ENCODE measurements at places on chromosomes 11 and 22.
A peak's percentile ranks its signal among the peaks of the same experiment; 100 is the strongest.

DNA sequence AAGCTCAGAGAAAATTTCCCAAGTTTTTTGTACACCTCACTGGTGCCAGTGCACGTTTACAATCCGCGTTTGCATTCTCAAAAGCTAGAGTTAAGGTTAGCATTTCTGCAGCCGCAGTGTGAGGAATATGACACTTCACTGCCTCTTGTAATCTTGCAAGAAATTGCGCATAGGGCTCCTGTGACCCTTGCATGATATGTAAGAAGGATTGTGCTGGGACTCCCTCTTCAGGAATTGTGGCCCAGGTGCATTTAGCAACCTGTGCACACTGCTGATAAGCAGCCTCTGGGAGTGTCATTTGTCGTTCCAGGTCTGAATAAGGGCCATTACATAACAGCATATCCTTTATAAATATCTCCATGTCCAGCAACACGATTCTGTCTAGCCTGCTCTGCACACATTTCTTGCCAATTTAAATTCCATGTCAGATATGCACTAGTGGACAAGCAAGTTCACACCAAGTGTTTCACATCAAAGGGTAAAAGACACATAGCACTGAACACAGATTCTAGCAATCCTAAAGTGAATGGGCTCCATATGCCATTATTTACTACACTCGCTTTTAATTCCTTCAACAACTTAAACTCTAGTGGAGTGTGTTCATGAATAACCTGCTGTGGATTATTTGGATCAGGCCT, 69.2 kb upstream of the INCENP start:
- peak; percentile 38 for DNase-seq

DNA sequence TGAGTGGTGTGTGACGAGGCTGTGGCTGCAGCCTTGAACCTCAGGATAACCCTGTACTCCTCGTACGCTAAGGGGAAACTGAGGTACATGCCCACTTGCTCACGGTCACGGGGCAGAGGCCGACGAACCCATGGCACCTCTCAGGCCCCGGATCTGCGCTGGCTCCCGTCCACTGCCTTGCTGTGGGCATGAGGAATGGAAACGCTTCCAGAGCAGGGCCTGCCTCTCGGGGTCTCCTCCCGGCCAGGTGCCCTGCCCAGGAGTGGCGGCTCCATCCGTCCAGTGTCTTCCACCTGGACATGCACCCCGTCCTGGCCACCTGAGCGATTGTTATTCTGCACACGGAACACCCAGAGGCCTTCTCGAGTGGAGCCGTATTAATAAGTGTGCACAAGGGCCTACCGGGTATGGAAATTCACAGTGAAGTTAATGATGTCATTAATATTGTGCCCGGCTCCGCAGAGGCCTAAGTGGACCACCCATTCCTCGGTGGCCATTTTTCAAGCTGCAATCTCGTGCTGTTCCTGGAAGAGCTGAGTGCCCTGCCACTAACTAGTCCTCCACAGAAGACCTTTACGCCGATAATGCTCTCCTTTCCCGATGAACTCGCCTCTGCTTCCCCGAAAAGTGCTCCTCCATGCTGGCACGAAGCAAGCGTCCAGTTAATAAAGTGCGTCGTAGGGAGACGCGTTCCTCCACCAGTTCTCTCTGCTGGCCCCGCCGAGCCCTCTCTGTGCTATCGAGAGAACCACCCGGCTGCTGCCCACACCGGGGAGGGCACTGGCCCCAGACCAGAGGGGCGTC, 927.9 kb downstream of the BRD1 start:
- DNase-seq, result peak; percentile 8

GRCh38 chr11:41675205-41675604, 215.8 kb upstream of the LRRC4C start:
- DNase-seq, result no peak

GRCh38 chr22:18905540-18906409, at the start of gene DGCR6:
Gene DGCR6 (plus strand): TSS chr22:18906320. CDS start chr22:18906375, 55 bp downstream.
- DNase-seq, result no peak

DNA sequence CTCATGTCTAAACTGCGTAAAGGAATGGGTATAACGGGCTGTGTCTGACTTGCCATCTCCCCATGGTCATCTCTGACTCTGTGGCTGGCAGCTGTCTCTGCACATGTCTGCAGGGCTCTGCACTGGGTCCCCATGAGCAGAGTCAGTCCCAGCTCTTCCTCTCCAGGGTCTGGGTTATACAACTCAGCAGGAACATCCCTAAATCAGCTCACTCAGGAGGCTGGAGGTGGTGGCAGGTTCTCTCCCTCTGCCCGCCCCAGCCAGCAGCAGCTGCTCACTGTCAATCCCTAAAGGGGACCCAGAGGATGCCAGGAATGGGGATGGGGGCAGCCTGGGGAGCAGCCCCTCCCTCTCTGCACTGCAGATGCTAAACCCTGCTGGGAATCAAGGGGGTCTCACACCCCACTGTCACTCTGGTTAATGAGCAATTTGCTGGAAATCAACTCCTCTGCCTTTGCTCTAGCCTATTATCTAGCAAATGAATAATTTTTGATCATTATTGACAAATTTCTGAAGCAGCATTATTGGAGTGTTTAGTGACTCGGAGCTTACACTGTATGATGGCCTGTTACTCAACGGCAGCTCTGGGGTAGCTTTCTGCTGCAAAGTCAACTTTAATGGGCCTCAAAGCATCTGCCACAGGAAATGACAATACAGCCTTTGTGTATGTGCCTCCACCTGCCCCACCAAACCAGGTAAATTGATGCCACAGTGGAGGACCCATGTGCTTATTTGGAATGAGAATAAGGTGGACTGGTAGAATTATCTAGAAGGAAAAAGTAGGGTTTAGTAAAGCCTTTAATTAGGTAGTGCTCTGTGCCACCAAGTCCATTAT, 55.7 kb upstream of the SHANK2 start:
- no peak for DNase-seq

- peak; percentile 27 for DNase-seq
These were observed 428 bp downstream of the CDKN1C start for GRCh38 chr11:2885017-2885677.

DNA sequence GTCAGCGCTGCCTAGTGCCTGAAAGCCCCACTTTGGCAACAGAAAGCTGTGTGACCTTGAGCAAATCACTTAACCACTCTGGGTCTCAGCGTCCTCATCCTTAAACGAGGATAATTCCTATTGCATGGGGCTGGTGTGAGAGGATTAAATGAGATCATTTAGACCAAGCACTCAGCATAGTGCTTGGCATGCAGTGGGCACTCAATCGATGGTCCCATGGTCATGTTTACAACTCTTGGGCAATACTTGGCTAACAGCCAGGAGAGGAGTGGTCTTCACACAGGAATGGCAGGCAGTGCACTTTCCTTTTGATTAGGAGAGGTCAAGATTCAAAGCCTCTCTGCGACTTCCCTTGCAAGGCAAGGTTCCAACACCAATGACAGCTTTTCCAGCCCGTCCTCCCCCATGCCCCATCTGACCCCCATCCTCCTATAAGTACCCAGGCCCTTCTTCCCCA, 14.1 kb downstream of the TNKS1BP1 start:
- DNase-seq, result no peak

GRCh38 chr11:119112314-119113020, 5.3 kb downstream of the C2CD2L start:
- DNase-seq, result no peak

- DNase-seq, result no peak
These were observed 68.5 kb upstream of the PPARA start for GRCh38 chr22:46081831-46082210.

DNA sequence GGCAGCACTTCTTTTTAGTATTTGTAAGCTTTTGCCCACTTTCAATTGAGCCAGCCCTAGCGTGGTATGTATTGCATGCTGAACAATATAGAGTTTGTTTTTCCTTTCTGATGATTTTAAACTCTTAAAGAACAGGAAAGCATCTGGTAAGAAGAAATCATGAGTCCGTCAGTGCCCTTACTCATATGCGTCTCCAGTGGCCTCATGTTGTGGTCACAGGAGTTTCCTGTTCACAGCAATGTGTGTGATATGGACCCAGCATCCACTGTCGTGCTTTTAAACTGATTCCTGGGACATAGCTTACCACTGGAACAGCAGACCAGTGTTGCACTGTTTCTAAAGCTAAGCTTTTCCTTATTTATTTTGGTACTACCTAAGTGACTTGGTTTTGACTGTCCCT, 40.1 kb downstream of the BID start:
- no peak for DNase-seq

- DNase-seq, result no peak
These were observed 71.0 kb downstream of the MYEOV start for GRCh38 chr11:69364921-69365320.

- no peak for DNase-seq
These were observed 48.1 kb downstream of the DSCAML1 start for GRCh38 chr11:117748771-117749540.

GRCh38 chr22:28232204-28232603, 313.1 kb upstream of the PITPNB start:
- no peak for DNase-seq

GRCh38 chr22:29102300-29102699, 29.5 kb downstream of the KREMEN1 start:
- DNase-seq, result no peak

DNA sequence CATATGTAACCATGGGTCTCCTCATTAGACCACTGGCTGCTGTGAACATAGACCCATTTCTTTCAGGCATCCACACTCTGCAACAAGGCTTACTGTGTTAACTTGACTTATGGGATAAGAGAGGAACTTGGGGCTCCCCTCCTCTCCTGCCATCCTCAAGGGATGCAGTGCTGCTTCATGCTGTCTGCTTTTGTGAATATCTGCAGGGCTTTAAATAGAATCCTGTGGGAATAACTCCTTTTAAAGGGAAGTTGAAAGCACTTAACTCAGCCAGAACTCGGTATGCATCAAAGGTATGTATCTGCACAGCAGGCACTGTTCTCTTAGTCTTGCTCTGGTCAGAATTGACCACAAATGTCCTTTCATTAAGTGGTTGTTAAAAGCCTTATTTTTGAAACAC, 222.5 kb upstream of the KIRREL3 start:
- no peak for DNase-seq

DNA sequence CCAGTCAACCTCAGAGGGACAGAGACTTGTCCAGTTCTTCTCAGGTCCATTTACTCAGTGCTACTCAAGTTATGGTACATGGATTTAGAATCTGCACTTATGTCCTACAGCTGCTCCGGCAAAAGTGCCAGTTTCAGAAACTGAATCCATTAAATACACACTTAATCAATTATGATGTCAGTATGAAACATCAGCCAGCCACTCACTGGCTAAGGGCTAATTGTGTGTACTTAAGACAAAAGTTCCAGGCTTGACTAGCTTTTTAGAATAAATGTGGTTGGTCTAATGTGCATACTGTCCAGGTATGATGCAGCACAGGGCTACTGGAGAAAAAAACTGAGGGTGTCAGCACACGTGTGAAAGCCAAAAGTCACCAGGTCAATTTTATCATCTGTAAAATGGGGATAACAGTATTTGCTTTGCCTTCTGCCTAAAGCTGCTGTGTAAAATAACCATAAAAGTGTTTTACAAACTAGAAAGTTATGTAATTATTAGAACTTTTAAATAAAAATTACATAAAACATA, 55.4 kb upstream of the CYP2D6 start:
- no peak for DNase-seq

- DNase-seq, result no peak
These were observed 19.5 kb downstream of the TXN2 start for GRCh38 chr22:36461665-36462649.

DNA sequence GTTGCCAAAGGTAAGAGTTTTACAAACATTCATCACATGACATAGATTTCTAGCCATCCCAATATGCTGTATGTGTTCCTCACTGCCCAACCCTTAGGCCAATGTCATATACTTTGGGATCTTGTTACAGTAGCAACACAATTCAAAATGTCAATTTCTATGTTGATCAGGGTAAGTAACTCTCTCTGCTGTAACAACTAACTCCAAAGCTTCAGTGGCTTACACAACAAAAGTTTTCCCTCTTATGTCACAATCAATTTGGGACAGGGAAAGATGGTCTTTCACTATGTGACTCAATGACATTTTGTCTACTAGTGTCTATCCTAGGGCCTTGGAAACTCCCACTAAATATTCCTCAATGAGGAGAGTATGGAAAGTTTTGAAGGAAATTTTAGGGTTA, 144.5 kb downstream of the SBF2 start:
- DNase-seq, result no peak

GRCh38 chr11:69526453-69526810, 45.0 kb downstream of the LINC01488 start:
- no peak for DNase-seq

DNA sequence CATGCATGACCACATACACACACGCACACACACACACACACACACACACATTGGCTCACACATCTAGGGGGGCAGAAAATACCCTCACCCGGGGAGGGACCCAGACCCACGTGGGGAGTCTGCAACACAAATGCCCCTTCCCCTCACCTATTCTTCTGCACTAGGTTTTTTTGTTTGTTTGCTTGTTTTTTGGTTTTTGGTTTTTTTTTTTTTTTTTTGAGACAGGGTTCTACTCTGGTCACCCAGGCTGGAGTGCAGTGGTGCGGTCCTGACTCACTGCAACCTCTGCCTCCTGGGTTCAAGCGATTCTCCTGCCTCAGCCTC, 28.4 kb downstream of the WEE1 start:
- DNase-seq, result no peak

DNA sequence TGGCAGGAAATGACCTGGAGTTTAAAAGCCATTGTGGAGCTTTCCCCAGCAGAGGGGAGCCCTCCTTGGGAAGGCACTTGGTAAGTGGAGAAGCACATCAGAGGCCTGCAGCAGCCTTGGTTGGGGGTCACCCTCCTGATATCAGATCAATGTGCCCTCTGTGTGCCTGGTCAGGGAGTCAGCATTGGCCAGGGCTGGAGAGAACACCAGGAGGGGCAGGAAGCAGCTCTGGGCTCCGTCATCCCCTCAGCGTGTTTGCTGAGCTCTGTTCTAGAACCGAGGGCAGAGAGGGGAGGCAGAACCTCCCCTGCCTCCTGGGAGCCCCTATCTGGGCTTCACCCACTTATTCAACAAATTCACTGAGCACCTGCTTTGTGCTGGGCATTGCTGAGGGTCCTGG, 846.0 kb downstream of the TBC1D22A start:
- no peak for DNase-seq

DNA sequence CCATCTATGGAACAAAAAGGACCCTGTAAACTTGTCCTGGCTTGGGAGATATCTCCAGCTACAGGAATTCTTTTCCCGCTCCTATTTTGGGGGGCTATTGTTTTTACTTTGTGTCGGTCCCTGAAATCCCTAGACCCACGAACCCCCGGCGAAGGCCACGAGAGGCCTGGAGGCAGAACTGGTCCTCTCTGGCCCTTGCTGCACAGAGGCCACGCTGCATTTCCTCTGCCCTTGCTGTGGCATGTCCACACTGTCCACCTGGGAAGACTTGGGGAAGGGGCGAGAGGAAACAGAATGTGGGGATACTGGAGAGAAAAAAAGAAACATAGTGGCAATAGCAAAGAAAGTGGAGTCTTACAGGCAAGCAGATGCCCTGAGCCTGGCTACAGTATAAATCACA, 2.3 kb upstream of the ANO1 start:
- no peak for DNase-seq

- DNase-seq, result no peak
These were observed 708.8 kb upstream of the ANO5 start for GRCh38 chr11:21484039-21484438.

GRCh38 chr11:112221274-112221835, 4.9 kb upstream of the PTS start:
- DNase-seq, result no peak

GRCh38 chr11:62401356-62401755, 17.5 kb upstream of the SCGB1A1 start:
- no peak for DNase-seq
